Right ventricle myocardium inferior (tissue), 1 donor: ENCODE measurements at places on chromosomes 5 and 9. TPM values are rescaled to one million over a fixed set of nuclear protein-coding genes. Genes with fewer than 3 reads are reported as not detected.

- no peak for DNase-seq
These were observed 21.1 kb downstream of the BNIP1 start for GRCh38 chr5:173165177-173166016.

DNA sequence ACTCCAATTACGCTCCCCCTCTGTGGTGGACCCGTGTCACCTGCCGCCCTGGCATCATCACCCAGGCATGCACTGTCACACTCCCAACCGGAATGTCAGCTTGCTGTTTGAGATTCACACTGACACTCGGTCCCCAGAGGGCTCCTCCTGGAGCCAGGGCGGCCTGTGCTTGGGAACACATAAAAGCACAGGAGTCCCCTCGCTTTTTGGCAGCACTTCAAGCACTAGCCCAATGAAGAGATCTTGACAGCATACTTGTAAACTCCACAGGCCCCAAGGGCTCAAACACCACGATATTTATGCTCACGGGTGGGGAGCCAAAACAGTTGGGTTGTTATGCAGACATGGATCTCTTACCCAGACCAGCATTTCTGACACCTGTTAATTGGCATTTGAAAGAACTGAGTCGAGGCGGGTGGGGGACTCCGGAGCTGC, 90.8 kb upstream of the EGFLAM start:
- DNase-seq = peak; percentile 69

DNA sequence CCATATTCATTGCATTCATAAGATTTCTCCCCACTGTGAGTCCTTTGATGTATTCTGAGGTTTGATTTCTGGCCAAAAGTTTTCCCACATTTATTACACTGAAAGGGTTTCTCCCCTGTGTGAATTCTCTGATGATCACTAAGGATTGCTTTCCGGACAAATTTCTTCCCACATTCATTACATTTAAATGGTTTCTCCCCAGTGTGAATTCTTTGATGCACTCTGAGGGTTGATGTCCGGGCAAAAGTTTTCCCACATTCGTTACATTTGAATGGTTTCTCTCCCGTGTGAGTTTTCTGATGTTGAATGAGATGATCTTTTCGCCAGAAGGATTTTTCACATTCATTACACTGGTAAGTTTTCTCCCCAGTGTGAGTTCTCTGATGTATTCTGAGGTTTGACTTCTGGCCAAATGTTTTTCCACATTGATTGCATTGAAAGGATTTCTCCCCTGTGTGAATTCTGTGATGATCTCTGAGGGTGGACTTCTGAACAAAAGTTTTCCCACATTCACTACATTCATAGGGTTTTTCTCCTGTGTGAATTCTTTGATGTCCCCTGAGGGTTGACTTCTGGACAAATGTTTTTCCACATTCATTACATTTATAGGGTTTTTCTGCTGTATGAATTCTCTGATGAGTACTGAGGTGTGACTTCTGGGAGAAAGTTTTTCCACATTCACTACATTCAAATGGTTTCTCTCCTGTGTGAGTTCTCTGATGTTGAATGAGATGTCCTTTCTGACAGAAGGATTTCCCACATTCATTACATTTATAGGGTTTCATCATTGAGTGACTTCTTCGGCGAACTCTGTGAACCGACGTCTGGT, 18.8 kb downstream of the ZNF510 start:
- DNase-seq = no peak

DNA sequence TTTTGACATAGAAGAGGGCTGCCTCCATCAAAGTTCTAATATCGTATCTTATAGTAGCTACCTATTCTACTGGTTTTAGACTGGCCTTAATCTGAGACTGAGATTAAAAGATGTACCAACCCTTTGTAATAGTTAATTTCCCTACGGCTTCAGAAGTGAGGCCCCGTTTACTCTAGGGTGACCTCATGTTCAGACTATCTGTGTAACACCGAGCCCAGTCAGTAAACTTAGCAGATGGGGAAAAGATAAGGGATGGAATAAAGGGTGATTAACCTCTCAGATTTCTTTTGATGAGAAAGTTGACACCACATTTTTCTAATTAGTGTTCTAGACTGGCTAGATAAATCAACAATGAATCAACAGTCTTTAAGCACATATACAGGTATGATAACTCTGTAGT, 283.1 kb downstream of the KCTD16 start:
- DNase-seq = no peak

DNA sequence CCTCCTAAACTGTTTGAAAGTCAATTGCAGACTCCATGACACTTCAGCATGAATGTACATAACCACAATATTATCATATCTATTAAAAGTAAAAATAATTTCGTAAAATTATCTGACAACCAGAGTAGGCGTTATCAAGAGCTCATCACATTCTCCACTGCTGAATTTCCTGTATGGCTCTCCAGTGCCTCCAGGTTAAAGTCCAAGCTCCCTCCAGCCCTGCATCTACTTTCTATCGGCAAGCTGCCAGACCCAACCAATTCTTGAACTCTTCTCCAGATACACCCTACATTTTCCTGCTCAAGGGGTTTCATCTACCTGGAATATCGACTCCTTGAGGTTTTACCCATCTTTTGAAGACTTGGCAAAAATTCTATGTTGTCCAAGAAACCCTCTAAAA, 74.5 kb upstream of the TBC1D2 start:
- DNase-seq = no peak

Gene PCDHGA8
- 9.7 TPM for total RNA-seq

DNA sequence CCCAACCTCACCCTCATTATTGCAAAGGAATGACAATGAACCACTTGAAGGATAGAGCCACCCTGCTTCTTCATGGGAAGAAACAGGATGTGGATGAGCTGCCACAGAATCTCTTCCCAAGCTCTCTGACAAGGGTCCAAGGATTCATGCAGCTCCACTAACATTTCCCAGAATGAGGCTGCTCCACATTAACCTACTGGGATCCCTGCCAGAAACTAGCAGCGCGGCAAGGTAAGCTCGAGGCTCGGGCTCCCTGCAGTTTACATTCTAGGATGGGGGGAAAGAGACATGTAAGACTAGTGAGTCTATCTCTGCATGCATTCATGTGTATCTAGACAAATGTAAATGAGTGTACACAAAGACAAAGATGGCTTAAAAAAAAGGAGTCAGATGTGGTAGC, 12.1 kb downstream of the DCAF12 start:
- no peak for DNase-seq

Gene ADGRD2
- total RNA-seq = not detected

DNA sequence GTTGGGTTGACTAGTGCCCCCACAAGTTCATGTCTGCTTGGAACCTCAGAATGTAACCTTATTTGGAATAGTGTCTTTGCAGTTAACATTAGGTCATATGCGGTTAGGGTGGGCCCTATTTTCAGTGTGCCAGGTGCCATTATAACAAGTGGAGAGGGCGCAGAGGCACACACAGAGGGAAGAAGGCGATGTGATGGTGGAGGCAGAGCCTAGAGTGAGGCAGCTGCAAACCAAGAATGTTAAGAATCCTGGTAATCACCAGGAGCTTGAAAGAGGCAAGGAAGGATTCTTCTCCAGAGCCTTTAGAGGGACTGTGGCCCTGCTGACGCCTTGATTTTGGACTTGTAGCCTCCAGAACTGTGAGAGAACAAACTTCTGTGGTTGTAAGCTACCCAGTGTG, 10.9 kb downstream of the GPR107 start:
- no peak for DNase-seq

Gene ZFP2
- 0.70 TPM for total RNA-seq

- DNase-seq = no peak
These were observed 205.7 kb downstream of the AGTPBP1 start for GRCh38 chr9:85536076-85536475.

Gene CRHBP
- total RNA-seq = 1.3 TPM

Gene OTP
- total RNA-seq = not detected

GRCh38 chr9:8845808-8846207, 1046.2 kb upstream of the DMAC1 start:
- DNase-seq = no peak

DNA sequence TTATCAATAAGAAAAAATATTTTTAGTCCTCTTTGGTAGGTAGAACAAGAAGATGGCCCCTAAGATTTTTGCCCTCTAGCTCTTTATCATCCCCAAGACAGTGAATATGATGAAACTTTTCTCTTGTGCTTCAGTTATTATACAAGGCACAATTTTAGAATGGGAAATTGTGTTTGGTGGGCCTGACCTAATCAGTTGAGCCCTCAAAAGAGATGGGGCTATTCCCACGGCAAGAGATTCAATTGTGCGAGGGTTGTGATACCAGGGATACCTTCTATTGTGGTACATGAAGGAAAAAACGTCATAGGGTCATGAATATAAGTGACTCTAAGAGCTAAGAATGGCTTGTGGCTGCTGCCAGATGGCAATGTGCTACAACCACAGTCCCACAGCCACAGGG, 94.0 kb upstream of the COX7C start:
- DNase-seq = no peak

DNA sequence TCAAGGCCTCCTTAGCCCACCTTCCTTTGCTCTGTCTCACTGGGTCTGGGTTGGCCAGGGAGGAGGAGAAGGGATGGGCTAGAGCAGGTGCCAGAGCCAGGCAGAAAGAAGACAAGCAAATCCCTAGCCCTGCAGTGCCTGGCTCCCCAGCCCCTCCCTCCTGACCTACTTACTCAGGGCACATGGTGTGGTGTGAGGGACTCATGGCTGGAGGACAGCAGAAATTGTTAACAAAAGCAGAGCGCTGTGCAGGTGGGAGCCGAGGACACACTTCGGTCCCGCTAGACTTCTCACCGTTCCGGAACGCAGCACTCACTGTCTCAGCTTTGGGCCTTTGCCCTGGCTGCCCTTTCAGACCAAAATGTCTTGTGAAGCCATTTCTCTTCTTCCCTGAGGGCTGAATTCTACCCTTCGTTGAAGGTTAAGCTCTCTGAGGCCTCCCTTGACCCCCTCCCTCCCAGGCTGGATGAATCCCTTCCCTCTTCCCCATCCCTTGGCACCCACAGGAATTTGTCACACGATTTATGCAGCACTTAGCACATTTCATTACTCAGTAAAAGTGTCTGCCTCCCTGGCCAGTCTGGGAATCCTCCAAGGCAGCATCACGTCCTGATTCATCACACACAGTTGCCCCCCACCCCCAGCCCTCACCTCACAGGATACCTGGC, 263.9 kb upstream of the TRPC7 start:
- no peak for DNase-seq

- DNase-seq = no peak
These were observed 44.4 kb downstream of the BNC2 start for GRCh38 chr9:16825971-16826625.

Gene SHC3
- total RNA-seq = 1.1 TPM

DNA sequence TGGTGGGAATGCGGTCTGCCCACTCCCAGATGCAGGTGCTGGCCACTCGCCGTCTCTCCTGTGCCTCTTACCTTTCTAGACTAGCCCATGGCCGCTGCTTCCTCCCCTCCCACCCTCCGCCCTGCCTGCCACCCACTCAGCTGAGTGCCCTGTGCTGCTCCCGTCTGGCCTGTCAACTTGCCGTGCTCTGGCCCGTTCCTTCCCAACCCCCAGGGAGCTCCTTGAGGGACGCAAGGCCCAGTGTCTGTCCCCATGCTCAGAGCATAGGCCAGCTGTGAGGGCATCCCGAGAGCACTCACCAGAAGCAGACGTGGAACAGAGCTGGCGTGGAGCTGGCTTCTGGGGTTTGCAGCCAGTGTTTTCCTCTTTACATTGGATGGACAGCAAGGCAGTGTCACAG, 20.2 kb downstream of the HNRNPH1 start:
- DNase-seq = no peak

DNA sequence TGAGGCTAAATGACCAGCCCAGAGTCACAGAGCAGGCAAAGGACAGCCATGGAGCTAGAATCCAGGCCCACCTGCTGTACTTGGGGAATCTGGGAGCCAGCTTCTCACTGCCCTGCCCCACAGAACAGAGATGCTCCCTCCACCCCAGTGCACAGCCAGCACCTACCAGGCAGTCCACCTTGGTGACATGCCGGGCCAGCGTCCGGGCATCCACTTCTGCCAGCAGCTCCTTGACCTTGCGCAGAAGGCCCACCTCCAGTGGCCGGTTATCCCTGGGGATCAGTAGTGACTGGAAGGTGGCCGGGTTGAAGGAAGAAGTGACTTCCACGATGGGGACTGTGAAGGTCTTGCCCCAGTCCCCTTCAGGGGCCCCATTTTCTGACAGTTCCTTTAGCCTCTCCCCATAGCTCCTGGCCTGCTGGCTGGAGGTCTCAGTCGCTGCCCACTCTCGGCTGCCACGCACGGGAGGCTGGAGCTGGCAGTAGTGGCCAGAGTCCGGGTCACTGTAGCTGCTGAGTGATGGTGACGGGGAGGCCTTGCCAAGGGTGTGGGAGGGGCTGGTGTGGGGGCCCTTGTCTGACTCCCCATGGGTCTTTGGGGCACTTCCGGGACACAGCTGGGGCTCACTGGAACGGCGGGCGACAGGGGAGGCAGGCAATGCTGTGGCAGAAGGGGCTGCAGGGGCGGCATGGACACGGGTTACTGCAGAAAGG, 9.5 kb upstream of the TOR2A start:
- DNase-seq = no peak

DNA sequence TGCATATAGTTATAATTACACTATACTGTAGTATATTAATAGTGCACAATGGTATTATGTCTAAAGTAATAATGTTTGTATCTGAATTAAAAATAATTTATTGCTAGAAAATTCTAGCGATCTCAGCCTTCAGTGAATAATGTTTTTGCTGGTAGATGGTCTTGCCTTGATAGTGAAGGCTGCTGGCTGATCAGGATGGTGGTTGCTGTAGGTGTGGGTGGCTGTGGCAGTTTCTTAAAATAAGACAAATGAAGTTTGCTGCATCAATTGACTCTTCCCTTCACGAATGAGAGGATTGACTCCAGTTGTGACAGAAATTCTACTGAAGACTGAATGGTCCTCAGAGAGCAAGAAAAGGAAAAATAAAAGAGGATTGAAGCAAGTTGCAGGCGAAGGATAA, 19.7 kb upstream of the LRRC70 start:
- no peak for DNase-seq

DNA sequence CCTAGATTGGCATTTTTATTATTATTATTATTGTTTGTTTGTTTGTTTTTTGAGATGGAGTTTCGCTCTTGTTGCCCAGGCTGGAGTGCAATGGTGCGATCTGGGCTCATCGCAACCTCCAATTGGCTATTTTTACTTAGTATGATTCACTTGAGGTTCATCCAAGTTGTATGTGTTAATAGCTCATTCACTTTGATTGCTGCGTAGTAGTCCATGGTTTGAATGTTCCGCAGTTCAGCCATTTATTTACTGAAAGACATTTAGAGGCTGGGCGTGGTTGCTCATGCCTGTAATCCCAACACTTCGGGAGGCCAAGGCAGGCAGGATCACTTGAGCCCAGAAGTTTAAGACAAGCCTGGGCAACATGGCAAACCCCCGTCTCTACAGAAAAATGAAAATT, 22.6 kb upstream of the MELK start:
- no peak for DNase-seq

DNA sequence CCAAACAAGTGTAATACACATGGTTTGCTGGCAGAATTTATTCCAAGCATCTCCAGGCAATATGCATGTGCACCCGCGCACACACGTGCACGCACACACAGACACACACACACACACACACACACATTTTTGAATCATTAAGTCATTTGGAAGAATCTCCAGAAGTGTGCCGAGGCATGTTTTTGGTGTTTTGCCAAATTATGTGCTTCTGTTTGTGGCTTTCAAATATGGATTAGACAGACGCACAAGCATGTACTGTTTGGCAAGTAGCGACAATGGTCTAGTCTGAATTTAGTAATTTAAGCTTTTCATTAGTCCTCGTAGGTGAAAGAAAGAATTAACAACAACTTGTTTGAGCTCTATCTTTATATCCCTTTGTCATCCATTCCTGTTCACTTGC, 36.7 kb downstream of the NFIB start:
- no peak for DNase-seq

Gene SOX30
- total RNA-seq = 0.19 TPM
